ENCODE measurements at places on chromosomes 4 and X.

DNA sequence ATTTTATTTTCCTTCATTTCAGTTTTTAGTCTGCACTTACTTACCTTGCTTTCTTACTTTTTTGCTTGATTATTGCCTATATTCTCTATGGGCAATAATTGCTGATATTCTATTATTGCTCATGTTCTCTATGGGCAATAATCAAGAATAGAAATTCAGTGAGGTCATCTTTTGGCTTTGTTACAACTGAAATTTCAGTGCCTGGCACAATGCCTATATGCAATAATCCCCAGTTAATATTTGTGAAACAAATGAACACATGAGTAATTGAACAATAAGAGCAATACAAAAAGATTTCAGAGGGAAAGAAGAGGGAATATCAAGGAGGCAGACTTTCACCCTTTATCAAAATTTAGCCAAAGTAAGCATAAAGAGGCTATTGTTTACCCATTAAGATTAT, 48.6 kb upstream of the ARSJ start:
- no peak for DNase-seq

DNA sequence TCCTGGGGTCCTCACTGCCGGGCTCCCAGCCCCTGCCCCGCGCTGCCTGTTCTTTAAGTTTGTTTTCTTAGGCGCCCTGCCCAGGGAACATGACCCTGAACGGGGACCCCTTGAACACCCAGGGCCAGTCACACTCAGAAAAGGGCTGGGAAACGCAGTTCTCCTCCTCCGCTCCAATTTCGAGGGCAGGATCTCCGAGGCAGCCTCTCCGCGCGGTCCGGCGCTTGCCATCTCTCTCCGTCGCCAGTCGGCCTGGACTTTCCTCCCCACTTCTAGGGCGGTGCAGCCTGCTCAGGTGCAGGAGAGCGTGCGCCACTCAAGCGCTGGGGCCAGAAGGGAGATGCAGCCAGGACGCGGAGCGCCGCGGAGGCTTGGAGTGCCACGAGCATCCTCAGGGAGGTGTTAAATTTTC, 9.9 kb downstream of the PRDM8 start:
- no peak for DNase-seq

DNA sequence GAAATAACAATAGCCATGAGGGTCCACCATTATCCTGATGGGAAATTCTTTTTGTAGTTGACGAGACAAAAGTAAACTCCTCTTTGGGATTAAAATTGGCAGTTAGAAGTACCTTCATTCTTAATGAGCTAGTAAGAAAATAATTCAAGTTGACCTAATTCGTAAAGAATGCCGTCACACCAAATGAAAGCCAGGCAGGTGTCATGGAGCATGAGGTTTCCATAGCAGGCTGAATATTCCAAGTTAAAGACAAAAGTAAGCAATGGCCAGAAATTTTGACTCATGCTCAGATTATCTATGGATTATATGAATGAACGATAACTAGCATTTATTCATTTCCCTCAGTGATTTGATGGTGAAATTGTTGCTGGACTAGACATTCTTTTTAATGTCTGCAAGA, 192.2 kb upstream of the FAT1 start:
- no peak for DNase-seq

GRCh38 chr4:84493092-84493850, 5.8 kb downstream of the NKX6-1 start:
- no peak for DNase-seq

GRCh38 chr4:76182463-76182862, 31.2 kb downstream of the SCARB2 start:
- no peak for DNase-seq

DNA sequence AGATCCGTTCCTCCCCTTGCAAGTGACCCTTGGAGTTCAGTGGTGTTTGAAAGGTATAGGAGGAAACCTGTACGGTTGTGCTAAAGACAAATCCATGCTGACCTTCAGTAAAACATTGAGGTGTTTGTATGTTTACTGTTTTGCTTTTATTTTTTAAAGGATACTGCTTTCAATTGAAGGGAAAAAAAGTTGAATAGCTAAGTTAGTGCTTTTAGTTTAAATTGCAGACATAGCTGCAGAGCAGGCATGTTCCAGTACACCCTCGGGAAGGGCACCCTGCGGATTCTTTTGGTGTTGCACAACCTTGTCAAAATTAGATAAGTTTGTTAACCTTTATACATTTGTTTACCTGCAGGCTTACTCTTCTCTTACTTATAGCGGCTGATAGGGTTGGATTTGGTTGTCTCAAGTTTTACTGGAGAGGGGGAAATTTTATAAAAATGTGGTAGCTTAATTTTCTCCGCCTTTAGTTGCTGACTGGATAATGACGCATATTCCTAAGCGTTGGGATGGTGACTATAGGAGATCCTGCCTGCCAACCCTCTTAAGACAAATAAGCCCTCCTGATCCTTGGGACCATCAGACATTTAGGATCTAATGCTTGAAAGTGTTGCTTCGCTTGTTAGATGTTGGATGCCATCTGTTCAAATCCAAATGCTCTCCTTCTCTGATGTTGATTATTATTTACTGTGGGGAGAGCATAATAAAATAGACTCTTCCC, 2.0 kb downstream of the RAPGEF2 start:
- DNase-seq = no peak

DNA sequence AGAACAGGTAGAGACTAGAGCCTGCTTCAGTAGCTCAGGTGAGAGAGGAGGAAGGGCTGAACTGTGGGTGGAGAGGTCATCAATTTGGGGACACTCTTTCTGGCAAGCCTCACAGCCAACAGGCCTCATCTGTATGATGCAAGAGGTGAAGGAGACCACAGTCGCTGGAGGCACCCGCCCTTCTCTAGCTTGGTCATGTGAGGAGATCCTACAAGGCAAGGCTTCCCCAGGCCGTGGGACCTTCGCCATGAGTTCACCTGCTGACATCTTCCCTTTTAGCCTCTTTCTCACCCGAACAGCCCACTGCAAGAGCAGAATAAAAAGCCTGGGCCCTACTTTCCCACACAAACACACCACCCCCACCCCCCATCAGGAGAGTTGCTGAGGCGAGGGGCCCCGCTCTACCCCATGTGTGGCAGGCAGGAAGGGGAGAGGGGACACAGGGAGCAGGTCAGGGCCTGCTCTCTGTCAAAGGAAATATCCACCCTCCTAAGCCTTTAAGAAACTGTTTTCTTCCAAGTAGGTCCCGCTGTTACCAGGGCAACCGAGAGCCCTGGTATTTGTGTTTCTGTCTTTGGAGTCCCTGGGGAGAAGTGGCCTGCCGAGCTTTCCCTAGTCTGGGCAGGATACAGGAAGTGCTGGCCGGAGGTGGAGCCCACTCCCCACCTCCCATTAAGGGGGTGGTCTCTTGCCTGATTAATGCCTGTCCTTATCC, 8.1 kb downstream of the RTL5 start:
- DNase-seq = no peak

GRCh38 chrX:6708676-6709380, 173.9 kb upstream of the VCX3A start:
- DNase-seq = no peak

DNA sequence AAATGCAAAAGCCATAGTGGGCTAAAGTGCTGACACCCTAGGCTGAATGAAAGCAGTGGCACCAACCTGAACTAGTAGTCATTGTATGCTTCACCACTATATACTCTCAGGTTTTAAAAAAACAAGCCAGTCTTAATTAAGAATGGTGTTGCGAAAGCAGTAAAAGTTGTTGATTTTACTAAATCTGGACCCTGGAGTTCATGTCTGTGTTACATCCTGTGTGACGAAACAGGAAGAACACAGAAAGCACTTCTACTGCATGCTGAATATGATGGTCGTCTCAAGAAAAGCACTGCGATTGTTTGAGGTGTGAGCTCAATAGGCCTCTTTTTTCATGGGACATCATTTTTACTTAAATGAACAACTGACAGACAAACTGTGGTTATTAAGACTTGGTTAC, 24.2 kb upstream of the GDPD2 start:
- no peak for DNase-seq

GRCh38 chr4:161291222-161291621, 872.6 kb downstream of the FSTL5 start:
- no peak for DNase-seq

GRCh38 chr4:87251106-87251505, 30.7 kb upstream of the KLHL8 start:
- DNase-seq = no peak

DNA sequence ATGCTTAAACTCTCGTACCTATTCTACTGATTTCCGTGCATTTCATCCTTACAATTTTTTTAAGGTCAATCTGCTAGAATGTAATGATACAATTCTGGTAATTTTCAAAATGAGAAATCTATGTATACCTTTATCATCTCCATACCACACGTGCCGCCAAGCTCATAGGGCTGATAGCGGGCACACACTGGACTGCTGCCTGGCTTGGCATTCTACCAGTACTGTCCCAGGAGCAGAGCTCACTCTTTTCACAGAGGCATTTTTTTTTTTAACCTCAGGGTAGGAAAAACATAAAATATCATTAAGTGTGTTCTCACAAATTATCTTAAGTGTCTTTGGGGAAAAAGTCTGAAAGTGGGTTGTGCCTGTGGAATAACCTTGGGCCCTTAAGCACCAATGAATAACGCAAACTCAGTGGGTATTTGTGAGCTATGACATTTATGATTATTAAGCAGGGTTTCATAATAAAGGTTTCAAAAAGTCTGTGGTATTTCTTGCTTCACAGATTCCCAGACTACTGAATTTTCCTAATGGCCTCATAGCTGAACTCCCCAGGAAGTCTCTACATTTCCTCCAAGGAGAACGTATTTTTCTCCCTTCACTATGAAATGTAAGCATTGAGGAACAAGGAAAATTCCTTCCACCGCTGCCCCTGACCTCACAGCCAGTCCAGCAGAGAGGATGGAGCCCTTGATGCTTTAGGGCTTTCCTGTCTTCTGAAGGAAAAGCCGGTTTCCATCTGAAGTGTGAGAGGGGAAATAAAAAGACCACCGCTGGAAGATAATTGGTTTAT, 125.2 kb downstream of the ELOVL6 start:
- DNase-seq = no peak

DNA sequence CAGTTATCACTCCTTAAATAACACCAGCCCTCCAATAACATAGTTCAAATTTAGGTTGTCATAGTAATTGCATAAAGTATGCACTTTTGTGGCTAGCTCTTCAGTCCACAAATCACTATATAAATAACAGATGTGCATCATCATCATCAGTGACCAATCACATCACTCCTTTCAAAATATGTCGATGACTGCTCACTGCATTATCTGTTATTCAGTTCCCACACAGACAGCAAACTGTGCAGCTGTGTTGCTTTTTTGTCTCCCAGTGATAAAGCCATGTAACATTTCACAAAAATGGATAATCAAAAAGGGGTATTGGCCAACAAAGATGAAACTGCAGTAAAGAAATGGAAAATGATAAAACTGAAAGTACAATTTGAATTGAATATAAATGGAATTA, 205.4 kb downstream of the DCLK2 start:
- DNase-seq = no peak

GRCh38 chr4:110620691-110621327, 2.1 kb downstream of the PITX2 start:
- DNase-seq = no peak

- DNase-seq = no peak
Observed at GRCh38 chr4:176708771-176709311, 83.9 kb downstream of the VEGFC start.

DNA sequence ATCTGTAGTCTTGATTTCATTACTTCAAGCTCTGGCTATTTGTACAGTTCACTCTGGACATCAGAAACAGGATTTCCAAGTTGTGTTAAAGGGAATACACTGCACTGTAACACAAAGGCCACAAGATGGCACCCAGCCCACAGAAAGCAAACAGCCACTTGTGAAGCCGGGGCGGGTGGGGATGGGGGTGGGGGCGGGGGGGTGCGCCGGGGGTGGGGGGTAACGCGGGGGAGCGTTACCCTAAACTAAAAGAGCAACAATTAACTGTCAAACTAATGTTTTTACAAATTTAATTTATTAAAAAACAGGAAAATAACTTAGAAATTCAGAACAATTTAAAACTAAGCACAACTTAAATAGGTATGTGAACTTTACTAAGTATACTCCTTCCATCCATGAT, 27.3 kb downstream of the PRDX4 start:
- DNase-seq = peak; percentile 9

- no peak for DNase-seq
Observed at GRCh38 chr4:8838296-8838960, 33.2 kb downstream of the HMX1 start.

DNA sequence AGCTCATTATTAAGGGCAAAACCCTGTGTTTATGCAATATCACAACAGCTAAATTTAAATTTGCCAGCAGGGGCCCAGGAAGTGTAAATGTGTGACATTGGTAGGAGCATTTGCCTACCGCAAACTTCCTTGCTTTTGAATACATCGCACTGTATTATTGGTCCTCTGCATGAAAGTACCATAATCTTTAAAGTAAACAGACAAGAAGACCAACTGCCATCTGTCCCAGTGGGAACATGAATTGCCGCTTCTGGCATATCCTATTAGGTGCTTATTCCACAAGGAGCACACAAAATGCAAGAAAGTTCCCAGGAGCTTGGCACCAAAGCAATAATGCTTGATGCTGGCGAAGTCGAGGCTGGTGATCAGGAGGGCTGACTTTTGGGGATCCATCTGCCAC, 51.3 kb downstream of the SOD3 start:
- no peak for DNase-seq

GRCh38 chr4:146507632-146508031, 14.1 kb downstream of the SLC10A7 start:
- DNase-seq = no peak

- no peak for DNase-seq
Observed at GRCh38 chrX:154818916-154819770, 13.9 kb upstream of the MPP1 start.

DNA sequence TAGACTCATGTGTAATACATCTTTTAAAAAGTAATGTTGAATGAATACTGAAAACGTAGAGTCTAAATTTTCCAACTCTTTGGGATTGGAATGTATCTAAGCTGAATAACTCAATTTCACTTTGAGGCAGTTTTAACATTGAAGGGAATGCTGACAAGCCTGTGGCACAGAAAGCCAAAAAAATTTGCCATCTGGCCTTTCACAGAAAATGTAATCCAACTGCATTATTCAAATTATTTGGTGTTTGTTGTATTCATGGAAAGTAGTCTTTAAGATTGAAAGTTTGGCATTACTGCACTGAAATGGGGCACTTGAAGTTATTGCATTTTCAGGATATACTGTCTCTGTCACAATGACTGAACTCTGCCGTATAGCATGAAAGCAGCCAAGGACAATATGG, 186.9 kb downstream of the FRMPD4 start:
- DNase-seq = no peak

DNA sequence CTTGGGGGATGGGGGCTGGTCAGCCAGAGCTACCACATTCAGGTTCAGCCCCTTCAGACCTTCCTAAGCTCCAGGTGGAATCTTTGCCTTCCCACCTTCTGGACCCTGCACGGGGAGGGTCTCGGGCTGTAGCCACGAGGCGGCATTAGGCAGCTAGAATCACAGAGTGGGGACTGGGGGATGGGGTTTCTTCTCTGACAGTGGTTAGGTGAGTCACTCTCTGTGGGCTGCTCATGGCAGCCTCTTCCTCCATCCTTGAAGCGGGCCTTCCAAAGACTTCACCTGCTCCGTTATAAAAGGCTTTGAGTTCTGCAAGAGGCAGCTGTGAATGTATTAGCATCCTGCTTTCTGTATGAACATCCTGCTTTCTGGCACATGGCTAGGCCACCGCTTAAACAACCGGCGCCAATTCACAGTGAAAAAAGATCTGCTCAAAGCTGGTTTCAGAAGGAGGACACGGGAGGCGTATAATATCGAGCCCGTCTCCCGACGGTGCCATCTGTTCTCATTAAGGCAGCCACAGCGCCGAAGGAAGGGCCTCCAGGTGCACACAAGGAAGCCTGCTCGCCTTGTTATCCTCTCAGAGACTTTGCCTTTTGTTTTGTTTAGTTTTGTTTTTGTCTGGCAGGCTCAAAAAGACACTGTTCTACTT, 74.3 kb upstream of the IGFBP7 start:
- DNase-seq = no peak

- no peak for DNase-seq
Observed at GRCh38 chr4:38804654-38805295, at the start of gene TLR1. TSS of gene TLR1 (minus strand) at chr4:38804791. CDS start at chr4:38798831, 5,960 bp downstream.
